Glutamatergic neuron (in vitro differentiated cells): ENCODE measurements at places on chromosomes 4 and X. TPM values are rescaled to one million over a fixed set of nuclear protein-coding genes. Genes with fewer than 3 reads are reported as not detected.

ITM2A gene
- 5.8 TPM for total RNA-seq

AFM gene
- total RNA-seq, result not detected

DNA sequence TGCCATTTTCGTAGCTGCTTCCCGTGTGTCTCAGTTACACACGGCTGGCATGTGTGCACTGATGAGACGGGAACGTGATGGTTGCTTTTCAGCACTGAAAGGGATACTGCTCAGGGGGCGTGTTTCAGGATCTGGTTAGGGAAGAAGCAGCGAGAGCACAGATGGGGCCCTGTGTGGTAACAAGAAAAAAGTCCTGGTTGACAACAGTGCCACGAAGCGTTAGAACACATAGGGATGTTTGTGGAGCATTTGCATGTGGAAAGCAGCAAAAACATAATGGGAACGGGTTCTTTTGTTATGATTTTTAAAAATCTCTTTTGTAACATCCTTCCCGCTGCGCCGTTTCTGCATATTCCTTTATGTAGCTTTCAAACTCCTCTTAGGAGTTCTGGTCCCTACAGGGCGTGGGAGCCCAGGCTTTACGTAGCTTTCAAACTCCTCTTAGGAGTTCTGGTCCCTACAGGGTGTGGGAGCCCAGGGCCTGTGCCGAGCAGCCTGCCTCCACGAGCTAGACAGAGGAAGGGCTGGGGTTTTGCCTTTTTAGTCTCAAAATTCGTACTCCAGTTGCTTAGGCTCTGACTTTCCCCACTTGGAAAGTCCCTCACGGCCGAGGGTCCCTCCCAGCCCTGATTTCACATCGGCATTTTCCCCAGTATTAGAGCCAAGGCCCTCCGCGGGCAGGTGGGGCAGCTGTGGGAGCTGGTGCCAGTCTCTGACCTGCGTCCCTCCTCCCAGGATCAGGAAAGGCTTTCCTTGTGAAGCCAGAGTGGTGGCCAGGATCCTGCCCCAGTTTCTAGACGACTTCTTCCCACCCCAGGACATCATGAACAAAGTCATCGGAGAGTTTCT is 11.0 kb upstream of the MSANTD1 start:
- H3K36me3 ChIP-seq, result peaks cover 16% of the 10 kb centered on the region
- peak overlapping the region; percentile 49 for H3K4me3 ChIP-seq
- H3K4me1 ChIP-seq, result peaks cover 23% of the 10 kb centered on the region
- peak overlapping the region; percentile 81 for H3K27ac ChIP-seq

DNA sequence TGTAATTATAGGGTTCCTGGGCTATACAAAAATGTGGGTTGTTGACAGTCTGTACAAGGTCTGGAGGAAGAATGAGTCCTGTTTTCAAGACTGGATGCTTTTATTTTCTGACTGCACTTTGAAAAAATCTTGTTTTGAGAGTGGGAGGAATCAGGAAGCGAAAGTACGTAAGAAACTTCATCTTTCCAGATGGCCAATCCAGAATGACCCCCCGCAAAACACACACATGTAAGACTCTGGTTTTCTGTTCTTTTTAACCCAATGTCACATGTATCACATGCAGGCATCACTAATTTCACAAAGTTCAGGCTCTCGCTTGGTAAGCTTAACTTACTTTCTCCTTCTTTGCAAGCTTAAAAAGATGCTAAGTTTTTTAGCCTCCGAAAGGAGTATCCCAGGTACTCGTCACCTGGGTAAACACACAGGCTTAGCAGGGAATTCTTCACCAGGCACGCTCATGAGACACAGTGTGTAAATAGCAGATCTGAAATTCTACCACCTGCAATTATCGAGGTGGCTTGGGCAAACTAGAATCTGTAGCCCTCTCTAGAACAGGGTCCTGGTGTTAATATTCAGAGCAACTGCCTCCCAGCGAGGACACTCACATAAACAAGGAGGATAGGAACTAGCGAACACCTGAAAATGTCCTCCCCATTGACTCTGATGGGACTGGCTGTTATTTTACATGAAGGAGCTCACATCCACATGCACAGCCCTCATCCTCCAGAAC is 90.7 kb downstream of the NSUN7 start:
- H3K4me3 ChIP-seq, result no peak overlapping the region
- no peak overlapping the region for H3K27ac ChIP-seq
- H3K36me3 ChIP-seq, result no peaks in the 10 kb centered on the region
- no peak for DNase-seq
- peaks cover 10% of the 10 kb centered on the region for H3K4me1 ChIP-seq
- no peaks in the 10 kb centered on the region for H3K27me3 ChIP-seq
